ENCODE measurements at places on chromosomes 2 and 18. TPM values are rescaled to one million over a fixed set of nuclear protein-coding genes. Genes with fewer than 3 reads are reported as not detected.
A peak's percentile ranks its signal among the peaks of the same experiment; 100 is the strongest.

DNA sequence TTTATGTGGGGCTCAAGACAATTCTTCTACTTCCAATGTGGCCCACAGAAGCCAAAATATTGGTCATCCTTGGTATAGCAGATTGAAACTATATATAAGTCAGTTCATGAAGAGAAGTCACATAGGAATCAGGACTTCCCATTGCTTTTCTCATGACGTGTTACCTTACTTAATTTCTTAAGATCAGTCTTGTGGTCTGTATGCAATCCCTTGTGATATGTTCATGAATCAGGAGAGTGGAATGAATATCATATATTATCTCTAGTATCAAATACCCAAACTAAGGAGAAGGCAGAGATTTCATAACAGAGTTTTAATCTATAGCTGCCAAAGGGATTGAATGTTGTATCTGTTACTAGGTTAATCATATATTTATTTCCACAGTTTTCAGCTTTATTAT lies 1390.4 kb downstream of the SUCLG1 start:
- DNase-seq: no peak

DNA sequence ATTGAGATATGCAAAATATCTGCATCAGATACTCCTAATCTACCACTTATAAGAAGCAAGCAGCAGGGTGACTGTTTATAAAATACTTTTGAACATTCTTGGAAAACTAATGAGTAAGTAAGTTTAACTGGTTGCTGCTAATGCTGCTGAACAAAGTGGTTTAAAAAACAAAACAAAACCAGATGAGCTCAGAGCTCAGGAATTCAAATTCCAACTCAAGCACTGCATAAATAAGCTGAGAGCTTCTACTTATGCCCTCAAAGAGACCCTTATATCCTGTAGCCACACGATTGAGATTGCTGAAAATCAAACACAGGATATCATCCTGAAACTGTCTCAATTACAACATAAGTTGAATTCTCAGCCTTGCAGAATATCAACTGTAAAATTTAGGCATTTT lies 62.3 kb upstream of the NYAP2 start:
- DNase-seq: no peak

DNA sequence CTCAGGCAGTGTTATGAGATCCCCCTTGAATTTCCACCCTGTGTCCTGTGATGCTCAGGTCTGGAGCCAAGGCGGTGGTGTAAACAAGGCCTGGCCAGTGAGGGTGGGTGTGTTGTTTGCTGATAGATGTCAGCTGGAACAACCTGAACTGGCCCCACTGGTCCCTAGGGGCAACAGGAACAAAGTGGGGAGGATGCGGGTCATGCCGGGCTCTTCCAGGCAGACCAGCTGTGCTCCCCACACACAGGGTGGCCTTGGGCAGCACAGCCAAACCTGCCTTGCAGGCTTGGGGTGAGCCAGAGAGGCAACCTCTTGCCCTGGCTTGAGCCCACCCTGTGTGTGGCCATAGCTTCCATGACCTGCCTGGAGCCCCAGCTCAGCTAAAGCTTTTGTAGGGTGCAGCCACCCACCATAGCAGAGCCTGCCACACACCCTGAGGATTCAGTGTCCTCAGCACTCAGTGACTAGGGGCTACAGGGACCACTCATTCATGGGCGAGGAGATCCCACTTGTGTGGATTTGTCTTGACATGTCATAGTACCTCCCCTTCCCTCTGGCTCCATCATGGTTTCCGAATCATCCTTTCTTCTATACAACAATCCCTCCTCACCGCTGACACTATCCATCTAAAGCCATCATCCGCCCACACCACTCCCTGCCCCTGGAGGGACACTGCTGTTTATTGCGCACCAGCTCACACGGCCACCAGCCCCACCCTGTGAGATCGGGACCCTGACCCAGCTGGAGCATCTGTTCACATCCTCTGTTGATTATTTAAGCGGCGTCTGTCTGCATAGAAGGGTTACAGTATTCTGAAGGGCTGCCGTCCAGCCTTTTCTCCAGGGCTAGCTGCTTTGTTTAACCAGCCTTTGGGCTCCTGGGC lies 268.8 kb downstream of the CYP26B1 start:
- no peak for DNase-seq

DNA sequence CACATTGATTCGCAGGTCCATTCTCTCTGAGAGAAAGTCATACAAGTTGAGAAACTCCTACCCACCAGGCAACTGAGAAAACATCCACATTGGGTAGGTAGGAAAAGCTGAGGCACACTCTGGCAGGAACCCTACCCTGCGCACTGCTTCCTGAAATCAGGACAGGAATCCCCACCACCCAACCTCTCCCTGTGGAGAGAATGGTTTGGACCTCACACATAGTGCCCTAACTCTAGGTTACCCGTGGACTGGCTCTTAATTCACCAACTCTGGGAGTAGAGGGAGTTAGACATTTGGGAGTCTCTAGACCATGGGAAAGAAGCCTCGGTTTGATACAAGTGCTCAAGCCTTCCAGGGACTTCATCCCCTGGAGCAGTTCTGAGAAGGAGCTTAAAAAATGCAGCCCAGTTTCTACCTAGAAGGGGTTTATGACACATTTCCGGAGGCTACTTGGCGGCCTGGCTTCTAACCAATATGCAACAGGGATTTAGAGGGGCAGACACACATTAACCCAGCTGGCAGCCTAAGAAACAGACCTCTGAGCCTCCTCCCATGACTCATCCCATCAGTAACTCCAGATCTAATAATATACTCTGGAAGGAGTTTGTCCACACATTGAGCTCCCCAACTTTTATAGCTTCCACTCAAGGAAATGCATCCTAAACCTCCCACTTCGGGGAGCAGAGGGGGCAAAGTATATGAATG lies 136.7 kb downstream of the EML6 start:
- DNase-seq: no peak

- no peak for DNase-seq
Measured at GRCh38 chr2:54052825-54053718, 62.3 kb upstream of the ACYP2 start.

DNA sequence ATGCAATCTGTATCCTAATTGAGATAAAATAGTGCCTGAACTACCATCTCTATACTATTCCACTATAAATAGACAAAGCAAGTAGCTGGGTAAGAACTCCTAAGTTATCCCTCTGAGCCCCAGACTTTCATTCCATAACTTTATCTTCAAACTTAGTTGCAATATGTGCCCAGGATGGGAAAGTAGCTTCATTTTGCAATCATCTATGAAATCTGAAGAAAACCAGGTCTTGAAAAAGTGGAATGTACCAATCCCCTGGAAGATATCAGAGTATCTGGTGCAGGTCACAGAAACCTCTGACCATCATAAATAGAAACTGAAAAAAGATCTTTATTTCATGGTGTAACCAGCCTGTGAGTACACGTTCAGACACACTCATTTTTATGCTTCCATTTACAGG lies 78.1 kb upstream of the TMEM178A start:
- DNase-seq: no peak

- DNase-seq: no peak
Measured at GRCh38 chr2:27552941-27553340, 29.9 kb upstream of the ZNF512 start.

GRCh38 chr2:70607121-70607561 lies 53.5 kb upstream of the TGFA start:
- no peak for DNase-seq

- peak; percentile 8 for DNase-seq
Measured at GRCh38 chr18:59696311-59697235, 650 bp downstream of the CCBE1 start.

GRCh38 chr2:237282568-237283128 lies 131.3 kb downstream of the COL6A3 start:
- no peak for DNase-seq

GRCh38 chr2:219294356-219295351 lies 14.5 kb downstream of the PTPRN start:
- peak; percentile 75 for DNase-seq

DNA sequence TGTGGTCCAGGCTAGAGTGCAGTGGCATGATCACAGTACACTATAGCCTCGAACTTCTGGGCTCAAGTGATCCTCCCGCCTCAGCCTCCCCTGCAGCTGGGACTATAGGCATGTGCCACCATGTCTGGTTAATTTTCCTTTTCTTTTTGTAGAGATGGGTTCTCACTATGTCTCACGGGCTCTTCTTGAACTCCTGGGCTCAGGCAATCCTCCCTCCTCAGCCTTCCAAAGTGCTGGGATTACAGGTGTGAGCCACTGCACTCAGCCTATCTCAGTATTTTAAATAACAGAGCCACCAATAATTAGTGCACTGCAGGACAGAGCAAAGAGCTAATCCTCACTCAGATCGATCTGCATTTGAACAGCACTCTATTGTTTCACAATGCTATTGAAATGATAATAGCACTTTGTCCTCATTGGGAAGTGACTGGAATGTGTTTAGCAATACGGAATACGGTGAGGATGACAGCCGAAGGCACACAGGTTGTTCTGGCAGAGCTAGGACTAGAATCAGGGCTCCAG lies 335.9 kb downstream of the DLGAP1 start:
- no peak for DNase-seq

- DNase-seq: peak; percentile 3
Measured at GRCh38 chr2:188132385-188132784, 159.3 kb upstream of the GULP1 start.

DNA sequence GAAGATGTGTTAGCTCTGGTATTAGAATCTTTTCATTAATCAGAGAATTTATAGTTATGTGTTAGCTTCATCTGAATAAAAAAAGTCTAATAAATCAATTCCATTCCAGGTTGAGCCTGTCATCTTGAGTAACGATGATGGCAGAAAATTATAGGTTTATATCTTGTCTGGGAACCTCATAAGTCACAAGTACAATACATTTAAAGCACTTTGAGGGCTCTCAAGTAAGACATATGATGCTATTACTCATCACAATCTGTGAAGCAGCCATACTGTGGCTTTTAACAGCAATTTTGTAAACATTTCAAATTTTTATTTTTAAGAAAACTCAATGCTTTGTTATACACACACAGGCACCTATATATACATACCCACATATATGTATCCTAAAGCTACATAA lies 484.1 kb upstream of the VRK2 start:
- DNase-seq: no peak

DNA sequence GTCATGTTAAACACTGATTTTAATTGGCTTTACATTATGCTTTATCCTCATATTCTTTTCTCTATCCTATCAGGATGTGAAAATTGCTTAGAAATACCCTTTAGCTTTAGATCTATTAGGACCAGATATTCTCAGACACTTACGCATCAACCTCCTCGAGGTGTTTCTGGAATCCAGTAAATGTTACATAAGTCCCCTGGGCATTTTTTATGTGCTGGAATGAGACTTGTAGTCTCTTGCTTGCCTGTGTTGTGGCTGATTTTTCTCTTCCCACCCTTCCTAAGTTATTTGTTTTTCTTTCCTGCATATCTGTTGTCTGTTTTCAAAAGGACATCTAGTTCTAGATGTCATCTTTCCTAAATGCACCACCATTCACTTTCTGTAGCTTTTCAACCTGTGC lies 197.1 kb downstream of the CCDC85A start:
- no peak for DNase-seq

GRCh38 chr2:136351684-136352083 lies 233.7 kb upstream of the CXCR4 start:
- no peak for DNase-seq

Gene DCDC2C
- total RNA-seq: not detected

Gene DLX2
- 0.11 TPM for total RNA-seq

Gene SGPP2
- 74.9 TPM for total RNA-seq

Gene RTP5
- not detected for total RNA-seq

Gene CHRNG
- not detected for total RNA-seq

Gene WNT10A
- 0.31 TPM for total RNA-seq

Gene SLC39A10
- total RNA-seq: 19.7 TPM
